ENCODE measurements at places on chromosomes 5 and 9.
A peak's percentile ranks its signal among the peaks of the same experiment; 100 is the strongest.

DNA sequence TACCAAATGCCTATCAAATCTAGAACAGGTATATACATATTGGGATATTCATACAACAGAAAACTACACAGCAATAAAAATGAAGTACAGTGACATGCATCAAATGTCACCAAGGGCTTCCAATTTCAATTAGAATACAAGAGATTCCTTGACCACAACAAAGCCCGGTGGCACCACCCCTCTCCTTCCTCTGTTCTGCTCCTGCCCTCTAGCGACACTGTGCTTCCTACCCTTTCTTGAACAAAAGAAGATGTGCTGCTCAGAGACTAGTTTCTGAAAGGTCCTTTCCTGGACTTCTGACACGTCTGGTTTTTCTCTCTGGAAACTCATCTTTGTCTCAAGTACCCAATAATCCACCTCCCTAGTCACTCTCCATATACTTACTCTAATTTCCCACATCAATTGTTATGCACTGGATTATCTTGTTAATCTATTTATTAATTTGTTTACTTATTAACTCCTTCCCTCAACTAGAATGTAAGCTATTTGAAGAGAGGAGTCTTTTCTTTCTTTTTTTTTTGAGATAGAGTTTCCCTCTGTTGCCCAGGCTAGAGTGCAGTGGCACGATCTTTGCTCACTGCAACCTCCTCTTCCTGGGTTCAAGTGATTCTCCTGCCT is 70.4 kb upstream of the CTSV start:
- peak; percentile 51 for DNase-seq

DNA sequence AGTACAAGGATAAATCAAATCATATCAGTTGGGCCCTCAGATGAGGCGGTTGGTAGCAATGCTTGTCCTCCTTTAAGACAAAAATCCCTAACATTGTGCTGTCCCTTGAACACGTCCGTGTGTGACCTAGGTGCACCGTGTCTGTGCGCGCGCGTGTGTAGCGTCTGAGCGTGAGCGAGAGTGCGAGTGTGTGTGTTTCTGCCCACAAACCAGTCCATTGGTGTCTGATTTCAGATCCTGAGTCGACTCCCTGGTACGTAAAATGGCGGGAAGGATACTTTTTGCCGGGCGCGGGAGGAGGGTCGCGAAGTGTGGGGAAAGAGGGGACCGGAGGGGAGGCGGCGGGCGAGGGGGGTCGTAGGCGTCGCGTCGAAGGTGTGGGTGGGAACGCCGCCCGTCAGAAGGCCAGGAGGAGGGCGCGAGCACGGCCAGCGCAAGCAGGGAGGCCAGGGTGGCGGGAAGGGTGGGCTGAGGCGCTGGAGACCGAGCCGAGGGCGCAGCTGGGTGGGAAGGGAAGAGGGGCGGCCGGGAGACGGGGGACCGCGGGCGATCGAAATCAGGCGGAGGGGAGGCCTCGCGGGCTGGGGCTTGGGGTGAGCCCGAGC is 8.9 kb downstream of the OTP start:
- no peak for DNase-seq

DNA sequence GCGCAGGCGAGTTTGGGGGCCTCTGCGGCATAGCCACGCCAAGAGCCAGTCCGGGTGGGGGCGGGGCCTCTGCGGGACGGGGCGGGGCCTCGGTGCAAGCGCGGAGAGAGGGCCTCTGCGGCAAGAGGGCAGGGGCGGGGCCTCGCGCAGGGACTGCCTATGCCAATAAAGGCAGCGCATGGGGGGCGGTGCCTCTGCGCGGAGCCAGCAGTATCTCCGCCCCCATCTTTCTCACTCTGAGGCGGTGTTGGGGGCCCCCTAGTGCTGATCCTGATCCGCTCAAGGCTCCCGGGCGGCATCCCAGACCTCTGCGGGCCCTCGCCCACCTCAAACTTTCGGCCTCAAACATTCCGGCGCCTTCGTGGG is 9.2 kb upstream of the GPRIN1 start:
- DNase-seq = peak; percentile 73

DNA sequence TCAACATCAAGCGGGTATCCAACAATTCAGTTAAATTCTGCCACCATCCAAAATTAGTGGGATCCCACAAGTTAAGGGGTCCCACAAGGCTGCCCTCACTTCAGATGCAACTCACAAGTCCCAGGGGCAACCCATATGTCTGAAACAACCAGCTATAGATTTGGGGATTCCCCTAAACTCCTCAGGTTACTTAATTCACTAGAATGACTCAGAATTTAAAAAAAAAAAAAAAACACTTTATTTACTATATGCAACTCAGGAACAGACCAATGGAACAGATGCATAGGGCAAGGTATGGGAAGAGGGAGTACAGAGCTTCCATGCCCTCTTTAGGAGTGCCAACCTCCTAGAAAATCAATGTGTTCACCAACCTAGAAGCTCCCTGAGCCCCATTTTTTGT is 15.1 kb downstream of the AUH start:
- DNase-seq = no peak

- no peak for DNase-seq
These were observed 2.7 kb upstream of the LHX2 start for GRCh38 chr9:124008694-124009530.

GRCh38 chr9:37229455-37229854 is 109.1 kb downstream of the ZCCHC7 start:
- DNase-seq = no peak

Data from hippocampal formation (tissue), 2 donors.